A549 treated with Hydrocortisone at 1 μM for 4 hours (cell line): ENCODE measurements at places on chromosomes 1 and 21. TPM values are rescaled to one million over a fixed set of nuclear protein-coding genes. Genes with fewer than 3 reads are reported as not detected.

REN gene
- total RNA-seq: 0.07 to 0.09 TPM in 2 of 5 replicates, not detected in the others

MYCL gene
- 1.1 to 1.6 TPM (median 1.4 TPM) in 5 replicates for total RNA-seq

NR1I3 gene
- not detected in 5 replicates for total RNA-seq

SRM gene
- 136 to 219 TPM (median 203 TPM) in 5 replicates for total RNA-seq

LAMB3 gene
- 18.6 to 23.5 TPM (median 21.0 TPM) in 5 replicates for total RNA-seq

PTPRU gene
- 7.2 to 9.1 TPM (median 8.4 TPM) in 5 replicates for total RNA-seq

SLC9C2 gene
- not detected in 5 replicates for total RNA-seq

KRTAP19-1 gene
- not detected in 5 replicates for total RNA-seq
